Cortex of kidney (tissue), 1 donor: ENCODE measurements at places on chromosomes 6 and 20.
A peak's percentile ranks its signal among the peaks of the same experiment; 100 is the strongest.

DNA sequence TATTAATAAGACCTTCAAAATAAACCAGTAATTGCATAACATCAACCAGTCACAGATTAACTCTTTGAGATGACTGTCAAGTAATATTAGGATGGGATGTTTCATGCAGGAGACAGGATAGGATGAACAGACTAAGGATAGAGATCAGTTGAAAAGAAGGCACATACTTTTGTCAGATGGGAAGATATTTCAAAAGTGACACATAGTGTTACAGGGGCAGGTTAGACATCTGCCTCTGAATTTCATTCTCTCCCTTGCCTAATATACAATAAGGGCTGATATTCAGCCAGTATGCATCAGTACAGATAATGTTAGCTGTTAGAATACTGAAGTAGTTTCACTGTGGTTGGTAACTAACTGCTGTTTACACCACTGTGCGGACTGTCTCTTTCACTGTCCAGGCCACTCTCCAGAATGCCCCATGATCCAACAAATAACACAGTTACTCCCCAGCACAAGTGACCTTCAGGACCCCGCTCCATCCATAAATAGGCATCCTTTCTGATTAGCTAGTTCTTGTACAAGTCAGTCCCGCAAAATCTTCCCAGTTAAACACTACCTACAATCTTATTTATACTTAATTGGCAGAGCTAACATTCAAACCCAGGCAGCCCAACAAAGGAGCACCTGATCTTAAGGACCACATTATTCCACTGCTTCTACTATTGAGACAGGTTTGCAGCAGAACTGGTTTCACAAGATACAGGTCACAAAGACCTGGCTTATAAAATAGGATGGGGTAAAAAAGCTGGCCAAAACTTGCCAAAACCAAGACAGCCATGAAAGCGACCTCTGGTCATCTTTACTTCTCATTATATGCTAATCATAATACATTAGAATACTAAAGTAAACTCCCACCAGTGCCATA lies 21.9 kb upstream of the PLN start:
- DNase-seq = no peak

DNA sequence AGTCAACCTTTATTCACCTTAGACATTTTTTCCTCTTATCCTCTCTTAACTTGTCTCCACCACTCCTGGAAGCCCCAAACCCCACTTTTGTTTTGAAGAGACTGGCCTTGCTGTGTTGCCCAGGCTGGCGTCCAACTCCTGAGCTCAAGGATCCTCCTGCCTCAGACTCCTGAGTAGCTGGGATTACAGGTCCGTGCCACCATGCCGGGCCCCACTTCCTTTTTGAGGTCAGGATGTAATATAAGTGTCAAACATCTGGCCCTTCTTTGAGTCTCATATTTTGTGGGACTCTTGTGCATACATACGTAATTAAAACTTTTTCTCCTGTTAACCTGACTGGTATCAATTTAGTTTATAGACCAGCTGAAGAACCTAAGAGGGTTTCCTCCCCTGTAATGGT lies 1.4 kb upstream of the CDK19 start:
- no peak for DNase-seq

DNA sequence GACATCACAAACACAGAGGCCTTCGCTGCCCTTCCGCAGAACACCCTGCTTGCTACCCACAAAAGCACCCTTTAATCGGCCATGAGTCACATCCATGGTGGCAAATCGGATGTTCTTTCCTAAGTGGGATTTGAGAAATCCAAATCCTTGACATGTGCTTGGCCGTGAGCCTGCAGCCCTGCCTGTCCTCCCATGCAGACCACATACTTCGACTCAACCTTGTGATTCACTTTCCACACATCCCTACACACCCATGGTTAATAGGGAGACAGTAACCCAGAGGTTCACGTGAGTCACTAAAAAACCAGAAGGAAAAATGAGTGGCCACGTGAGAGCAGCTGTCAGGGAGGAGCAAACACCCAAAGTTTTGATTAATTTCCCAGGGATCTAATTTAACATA lies 19.4 kb downstream of the RAMACL start:
- DNase-seq = no peak

DNA sequence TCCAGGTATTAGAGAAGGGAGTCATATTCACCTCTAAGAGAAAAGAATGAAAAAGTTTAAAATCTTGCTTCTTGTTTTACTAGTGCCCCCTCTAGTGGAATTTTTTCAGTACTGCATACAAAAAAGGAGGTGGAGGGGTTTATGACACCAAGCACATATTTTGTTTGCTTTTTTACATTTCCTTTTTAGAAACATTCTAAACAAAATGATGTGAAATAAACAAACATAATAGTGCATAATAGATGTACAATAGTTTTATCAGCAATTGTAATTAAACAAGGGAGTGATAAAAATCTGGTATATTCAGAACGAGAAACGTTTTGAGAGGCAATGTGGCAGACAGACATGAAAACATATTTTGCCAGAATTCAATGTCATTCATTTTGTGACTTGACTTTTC lies 111.0 kb upstream of the TFAP2D start:
- DNase-seq = no peak

- DNase-seq = peak; percentile 22
Observed at GRCh38 chr6:24357336-24358218, at the start of gene DCDC2. DCDC2 (minus strand) TSS chr6:24358059; CDS start chr6:24357750, 309 bp downstream.

DNA sequence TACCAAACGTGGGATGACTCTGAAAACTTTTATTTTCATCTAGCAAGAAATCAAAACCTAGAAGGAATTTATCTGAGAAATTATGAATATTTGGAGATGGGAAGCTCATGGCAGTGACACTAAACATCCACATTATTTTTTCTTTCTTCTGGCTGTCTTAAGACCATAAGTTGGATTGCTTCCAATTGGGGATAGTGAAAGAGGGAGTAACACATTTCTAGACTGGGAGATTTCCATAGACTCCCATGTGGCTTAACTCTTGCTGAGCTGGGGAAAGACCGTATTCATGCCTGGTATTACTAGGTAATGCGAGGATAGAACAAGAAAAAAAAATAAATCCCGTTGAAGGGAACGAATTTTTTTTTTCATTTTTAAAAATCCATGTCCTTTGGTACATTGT lies 120.0 kb downstream of the UTRN start:
- DNase-seq = no peak

GRCh38 chr20:62723768-62724450 lies 15.3 kb downstream of the NTSR1 start:
- DNase-seq = no peak

DNA sequence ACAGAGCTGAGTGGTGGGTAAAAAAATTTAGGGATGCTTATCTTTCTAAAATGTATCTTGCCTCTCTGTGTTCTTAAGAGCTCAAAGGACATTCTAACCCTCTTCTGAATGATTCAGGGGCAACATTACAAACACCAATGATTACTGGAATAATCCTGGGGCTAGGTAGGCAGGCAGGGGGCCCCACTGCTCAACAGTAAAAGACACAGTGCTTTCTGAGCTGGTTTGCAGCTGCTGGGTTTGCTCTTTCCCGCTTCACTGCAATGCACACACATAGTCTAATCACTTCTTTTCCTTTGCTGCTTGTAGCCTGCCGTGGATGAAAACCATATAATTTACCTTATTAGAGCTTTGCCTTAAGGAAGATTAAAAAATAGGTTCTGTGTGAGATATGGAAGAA lies 23.9 kb downstream of the CLDN20 start:
- DNase-seq = no peak

GRCh38 chr6:25883991-25884390 lies 9.9 kb upstream of the SLC17A3 start:
- no peak for DNase-seq

DNA sequence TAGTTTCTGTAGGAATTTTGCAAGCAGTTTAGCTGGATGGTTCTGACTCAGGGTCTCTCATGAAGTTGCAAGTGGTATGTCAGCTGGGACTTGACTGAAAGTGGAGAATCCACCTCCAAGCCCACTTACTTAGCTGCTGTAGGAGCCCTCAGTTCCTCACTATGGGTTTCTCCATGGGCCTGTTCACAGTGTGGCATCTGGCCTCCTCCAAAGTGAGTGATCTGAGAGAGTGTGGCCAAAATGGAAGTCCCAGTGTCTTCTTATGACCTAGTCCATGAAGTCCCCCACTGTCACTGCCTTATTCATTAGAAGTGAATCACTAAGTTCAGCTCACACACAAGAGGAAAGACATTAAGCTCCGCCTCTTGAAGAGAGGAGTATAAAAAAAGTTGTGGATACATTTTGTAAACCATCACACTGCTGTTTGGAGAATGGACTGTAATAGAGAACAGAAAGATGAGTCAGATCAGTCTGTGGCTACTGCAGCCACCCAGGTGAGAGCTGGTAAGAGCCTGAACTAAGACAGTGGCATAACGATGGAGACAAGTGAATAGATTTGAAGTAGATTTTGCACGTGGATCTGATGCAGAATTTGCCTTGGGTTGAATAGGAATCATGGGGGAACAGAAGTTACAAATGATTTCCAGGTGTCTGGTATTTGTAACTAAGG lies 4.9 kb upstream of the NELFCD start:
- DNase-seq = no peak

GRCh38 chr6:6696867-6697531 lies 108.5 kb downstream of the LY86 start:
- DNase-seq = no peak

DNA sequence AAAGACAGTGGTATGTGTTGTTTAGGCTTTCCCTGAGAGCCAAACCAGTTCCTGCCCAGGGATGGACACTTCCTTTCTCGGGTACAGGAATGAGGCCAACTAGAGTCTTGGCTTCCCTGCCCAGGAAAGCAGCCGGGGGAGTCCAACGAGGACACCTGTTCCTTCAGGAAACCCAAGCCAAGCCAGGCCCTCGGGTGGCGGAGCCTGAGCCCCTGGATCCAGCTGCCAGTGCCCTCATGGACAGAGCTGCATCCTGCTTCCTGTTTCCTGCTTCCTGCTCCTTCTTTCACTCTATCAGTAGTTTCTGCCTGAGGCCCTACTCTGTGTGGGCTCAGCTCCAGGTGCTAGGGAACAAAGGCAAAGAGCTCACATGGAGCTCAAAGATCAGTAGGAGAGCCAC lies 7.9 kb upstream of the SIRPA start:
- DNase-seq = no peak

DNA sequence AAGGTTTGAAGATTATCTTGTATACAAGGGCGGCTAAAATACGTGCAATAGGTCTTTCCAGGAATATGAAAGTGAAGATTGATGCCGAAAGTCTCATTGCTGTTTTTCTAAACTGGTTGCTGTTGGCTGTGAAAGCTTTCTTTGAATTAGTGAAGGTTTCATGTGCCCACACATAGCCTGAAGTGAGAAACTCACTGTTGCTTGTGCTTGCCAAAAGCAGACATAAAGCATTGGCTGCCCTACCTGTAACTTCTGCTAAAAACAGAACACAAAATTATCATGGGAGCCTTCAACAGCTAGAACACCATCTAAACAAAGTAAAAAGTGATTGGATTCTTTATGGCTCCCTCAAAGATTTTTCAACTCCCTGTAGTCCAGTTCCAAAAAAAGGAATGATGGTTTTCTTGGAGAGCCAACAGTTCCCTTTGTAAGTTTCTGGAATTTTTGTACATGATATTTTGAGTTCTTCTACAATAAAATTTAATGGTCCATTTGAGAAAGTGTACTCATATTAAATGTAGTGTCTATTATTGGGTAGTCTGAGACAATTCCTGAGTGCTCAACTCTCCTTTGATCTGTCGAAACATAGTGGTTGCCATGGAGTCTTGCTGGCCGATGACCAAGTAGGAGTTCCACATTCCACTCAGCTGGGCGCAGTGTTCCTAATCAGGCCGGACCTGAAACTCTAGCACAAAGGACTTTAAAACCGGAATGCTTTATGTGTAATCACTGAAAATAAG lies 68.5 kb downstream of the PLEKHG1 start:
- DNase-seq = no peak
